KG1 (cell line): ENCODE measurements at places on chromosomes 2 and 18.

GRCh38 chr2:110770404-110770958 is 38.1 kb downstream of the ACOXL start:
- no peak for DNase-seq

GRCh38 chr18:34128436-34128835 is 96.3 kb downstream of the NOL4 start:
- DNase-seq, result no peak

GRCh38 chr2:234098681-234099080 is 48.2 kb downstream of the SPP2 start:
- no peak for DNase-seq

DNA sequence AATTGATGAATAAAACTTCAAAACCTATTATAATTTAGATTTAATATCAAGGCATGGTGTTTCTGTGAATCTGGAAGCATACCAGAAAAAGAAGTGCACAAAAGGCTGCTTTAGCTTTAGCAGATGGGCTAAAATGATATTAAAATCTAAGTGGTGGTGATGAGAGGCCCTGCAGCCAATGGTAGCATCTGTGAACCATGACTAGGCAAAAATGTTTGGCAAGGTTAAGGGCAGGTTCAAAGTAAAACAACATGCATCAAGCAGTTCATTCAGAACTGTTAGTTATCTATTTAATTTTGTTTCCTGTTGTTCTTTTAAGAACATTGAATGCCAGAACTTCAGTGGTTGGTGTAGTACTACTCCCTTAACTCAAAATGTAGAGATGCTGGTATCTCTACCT is 1736.9 kb upstream of the CELF4 start:
- DNase-seq, result no peak

GRCh38 chr2:97770445-97770844 is 57.1 kb downstream of the ZAP70 start:
- DNase-seq, result no peak

GRCh38 chr2:230472621-230473018 is 56.6 kb downstream of the SP100 start:
- DNase-seq, result no peak

DNA sequence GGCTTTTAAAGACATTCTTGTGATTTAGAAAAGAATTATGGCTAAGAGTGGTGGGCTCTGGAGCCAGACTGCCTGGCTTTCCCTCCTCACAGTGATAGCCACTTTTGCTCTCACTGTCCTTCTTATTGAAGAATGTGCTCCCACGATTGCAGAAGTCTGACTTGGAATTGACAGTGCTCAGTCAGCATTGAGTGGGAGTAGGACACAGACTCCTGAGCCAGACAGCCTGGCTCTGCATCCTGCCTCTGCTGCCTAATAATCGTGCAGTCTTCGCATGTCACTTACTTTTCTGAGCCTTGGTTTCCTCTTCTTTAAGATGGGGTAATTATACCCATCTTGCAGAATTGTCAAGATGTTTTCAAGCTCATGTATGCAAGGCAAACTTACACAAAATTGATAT is 23.3 kb downstream of the SPATS2L start:
- no peak for DNase-seq

- no peak for DNase-seq
These were observed 81.3 kb downstream of the CERKL start for GRCh38 chr2:181575650-181576025.

- no peak for DNase-seq
These were observed 20.0 kb downstream of the SETBP1 start for GRCh38 chr18:44700652-44701051.

DNA sequence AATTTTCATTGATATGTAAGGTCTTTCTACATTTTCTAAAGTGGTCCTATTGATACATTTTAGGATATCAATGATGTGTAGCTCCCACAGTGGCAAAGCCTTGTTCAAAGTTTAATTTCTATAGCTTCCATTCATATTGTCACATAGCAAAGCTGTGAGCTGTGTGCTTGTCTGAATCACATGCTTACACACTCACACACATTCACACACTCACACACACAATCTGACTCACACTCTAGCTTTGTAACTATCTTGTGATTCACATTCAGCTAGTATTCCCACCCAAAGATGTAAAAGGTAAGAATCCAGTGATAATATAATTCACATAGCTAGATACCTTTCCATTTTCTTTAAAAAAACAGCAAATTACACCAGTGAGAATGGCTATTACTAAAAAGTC is 58.7 kb downstream of the MAPRE2 start:
- no peak for DNase-seq

- no peak for DNase-seq
These were observed 512.9 kb upstream of the ACVR2A start for GRCh38 chr2:147331790-147332419.

DNA sequence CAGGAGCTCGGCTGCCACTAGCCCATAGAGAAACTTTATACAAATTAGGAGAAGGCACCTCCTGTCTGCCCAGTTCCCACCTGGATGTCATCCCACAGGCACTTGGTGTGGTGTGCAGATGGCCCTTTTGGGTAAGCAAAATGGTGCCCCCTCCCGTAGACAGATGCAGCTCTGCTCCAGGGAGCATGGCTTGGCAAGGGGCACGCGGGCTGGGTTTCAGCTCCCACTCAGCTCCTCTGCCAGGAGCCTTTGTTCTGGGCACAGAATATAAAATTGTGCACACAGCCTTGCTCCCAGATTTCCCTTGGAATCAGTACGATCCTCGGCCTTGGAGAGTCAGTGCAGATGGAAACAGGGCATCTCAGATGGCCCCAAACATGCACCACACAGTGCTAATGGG is 20.3 kb upstream of the KCNF1 start:
- DNase-seq, result no peak

GRCh38 chr2:75602724-75603342 is 42.1 kb upstream of the EVA1A start:
- DNase-seq, result no peak

- DNase-seq, result no peak
These were observed 249.9 kb downstream of the PARD3B start for GRCh38 chr2:204795156-204795555.

- no peak for DNase-seq
These were observed 270.7 kb downstream of the PIEZO2 start for GRCh38 chr18:10878703-10879102.

- no peak for DNase-seq
These were observed 488.3 kb downstream of the CCDC85A start for GRCh38 chr2:56671973-56672569.

DNA sequence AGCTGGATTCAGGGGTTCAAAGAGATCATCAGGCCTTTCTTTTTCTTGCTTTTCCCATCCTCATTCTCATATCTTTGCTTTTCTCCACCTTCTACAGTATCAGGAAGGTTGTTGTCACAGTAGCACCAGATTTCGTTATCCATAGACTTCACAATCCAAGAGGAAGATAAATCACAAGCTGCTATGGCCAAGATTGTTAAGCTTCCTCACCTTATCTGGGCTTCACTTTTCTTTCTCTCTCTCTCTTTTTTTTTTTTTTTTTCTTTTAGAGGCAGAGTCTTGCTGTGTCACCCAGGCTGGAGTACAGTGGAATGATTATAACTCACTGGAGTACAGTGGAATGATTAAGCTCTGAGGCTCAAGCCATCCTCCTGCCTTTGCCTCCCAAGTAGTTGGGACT is 93.5 kb downstream of the TTC27 start:
- no peak for DNase-seq

GRCh38 chr18:12106471-12106870 is 12.8 kb downstream of the ANKRD62 start:
- DNase-seq, result no peak

DNA sequence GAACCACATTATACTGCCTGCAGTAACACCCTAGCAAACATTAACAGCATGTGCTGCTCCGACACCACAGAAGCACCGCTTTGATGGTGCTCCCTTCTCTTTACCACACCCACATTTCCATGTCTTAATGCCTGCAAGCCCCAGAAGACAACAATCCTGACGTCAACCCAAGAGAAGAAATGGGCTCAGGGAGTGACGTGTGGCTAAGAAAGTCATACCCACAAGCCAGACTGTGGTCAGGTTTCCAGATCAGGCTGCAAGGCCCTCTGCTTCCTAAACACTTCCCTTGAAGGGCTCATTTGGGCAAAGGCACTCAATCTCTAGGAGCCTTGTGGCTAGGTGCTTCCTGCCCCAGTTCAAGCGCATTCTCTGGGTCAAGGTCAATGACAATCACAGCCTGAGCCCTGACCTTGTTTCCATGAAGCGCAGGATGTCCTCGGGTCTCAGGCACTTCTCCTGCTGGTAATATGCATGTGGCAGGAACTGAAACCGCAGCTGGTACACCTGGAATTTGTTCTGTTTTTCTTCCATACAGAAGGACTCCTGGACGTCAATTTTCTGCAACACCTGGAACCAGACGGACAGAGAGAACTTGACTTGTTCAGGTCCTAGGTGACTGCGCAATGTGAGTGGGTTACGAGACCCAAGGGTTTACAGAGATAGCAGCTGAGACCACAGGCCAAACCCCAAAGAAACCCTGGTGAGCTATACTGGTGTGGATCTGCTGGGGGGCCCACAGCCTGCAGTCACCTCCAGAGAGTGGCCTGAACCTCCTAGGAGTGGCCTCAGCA is 67.2 kb downstream of the POLR1A start:
- peak; percentile 22 for DNase-seq

DNA sequence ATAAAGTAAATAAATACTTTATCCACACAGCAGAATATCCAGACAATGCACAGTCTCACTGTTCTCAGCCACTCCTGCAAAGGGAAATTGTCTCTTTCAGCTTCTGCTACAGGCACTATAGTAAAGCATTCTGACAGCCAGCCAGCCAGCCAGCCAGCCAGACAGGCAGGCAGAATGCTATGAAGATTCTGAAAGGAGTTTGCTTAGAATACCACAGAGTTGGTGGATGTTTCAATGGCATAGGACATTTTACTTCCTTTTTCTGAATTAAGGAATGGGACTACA is 116.1 kb upstream of the CYP26B1 start:
- no peak for DNase-seq

GRCh38 chr2:113061241-113061640 is 2.2 kb downstream of the IL36RN start:
- no peak for DNase-seq

- DNase-seq, result no peak
These were observed 21.6 kb downstream of the ASAP2 start for GRCh38 chr2:9228088-9228751.

GRCh38 chr2:167181134-167181533 is 292.9 kb downstream of the XIRP2 start:
- no peak for DNase-seq

GRCh38 chr18:48842259-48843061 is 108.3 kb downstream of the SMAD7 start:
- DNase-seq, result no peak

DNA sequence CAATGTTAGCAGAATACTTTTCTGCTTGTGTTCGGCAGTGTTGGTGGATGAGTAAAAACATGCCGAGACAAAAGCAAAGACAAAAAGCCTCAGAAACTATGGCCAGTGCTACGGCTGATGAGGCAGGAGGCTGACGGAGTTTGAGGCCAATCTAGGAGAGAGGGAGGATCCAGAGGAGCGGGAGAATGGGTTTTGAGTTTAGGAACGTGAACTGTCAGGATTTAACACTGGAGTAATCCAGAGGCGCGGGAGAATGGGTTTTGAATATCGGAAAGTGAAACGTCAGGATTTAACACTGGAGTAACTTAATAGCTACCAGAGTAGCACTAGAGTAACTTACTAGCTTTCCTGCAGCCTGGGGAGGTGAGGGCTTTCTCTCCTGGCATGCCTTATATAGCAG is 37.4 kb downstream of the LYPD6B start:
- no peak for DNase-seq

- DNase-seq, result no peak
These were observed 36.9 kb downstream of the HJURP start for GRCh38 chr2:233817361-233817911.

GRCh38 chr2:12389344-12390045 is 327.2 kb upstream of the TRIB2 start:
- no peak for DNase-seq

- DNase-seq, result no peak
These were observed 102.5 kb downstream of the OLA1 start for GRCh38 chr2:174145827-174146226.

DNA sequence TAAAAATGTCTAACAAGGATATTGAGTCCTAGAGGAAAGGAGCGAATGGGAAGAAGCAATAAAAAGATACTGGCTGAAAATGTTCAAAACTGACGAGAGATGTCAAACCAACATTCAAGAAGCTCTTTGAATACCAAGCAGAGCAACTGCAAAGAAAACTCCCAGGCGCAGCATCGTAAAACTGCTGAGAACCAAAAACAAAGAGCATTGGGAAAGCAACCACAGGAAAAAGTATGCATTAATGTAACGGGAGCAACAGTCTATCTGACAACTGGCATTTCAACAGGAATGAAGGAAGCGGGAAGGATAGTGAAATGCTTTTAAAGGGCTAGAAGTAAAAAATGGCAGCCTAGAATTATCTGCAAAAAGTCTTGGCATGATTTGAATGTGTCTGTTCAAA is 53.1 kb downstream of the ADCY3 start:
- no peak for DNase-seq

DNA sequence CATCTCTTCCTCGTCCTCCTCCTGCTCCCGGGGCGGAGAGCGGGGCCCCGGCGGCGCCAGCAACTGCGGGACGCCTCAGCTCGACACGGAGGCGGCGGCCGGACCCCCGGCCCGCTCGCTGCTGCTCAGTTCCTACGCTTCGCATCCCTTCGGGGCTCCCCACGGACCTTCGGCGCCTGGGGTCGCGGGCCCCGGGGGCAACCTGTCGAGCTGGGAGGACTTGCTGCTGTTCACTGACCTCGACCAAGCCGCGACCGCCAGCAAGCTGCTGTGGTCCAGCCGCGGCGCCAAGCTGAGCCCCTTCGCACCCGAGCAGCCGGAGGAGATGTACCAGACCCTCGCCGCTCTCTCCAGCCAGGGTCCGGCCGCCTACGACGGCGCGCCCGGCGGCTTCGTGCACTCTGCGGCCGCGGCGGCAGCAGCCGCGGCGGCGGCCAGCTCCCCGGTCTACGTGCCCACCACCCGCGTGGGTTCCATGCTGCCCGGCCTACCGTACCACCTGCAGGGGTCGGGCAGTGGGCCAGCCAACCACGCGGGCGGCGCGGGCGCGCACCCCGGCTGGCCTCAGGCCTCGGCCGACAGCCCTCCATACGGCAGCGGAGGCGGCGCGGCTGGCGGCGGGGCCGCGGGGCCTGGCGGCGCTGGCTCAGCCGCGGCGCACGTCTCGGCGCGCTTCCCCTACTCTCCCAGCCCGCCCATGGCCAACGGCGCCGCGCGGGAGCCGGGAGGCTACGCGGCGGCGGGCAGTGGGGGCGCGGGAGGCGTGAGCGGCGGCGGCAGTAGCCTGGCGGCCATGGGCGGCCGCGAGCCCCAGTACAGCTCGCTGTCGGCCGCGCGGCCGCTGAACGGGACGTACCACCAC is 2.1 kb downstream of the GATA6 start:
- no peak for DNase-seq

GRCh38 chr2:22079583-22079982 is 955.8 kb downstream of the TDRD15 start:
- DNase-seq, result no peak

GRCh38 chr2:12105180-12105579 is 358.7 kb downstream of the LPIN1 start:
- DNase-seq, result no peak

DNA sequence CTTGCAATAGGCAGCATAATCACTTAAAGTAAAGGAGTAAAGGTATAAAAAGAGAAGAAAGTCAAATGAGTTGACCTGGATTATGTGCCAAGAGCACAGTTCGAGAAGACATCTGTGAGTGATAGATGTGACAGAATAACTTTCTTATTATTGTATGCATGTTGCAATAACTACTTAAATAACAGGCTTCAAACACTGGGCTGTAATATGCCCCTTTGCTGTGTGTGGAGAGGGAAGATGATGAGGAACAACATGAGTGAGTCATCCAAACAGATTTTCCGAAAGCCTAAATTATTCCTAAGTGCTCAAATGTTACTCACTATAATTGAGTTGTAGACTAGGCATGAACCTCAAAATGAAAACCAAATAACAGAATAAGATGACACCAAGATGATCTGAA is 328.1 kb downstream of the EXOC6B start:
- DNase-seq, result no peak
